ENCODE measurements at places on chromosomes 12 and 14. TPM values are rescaled to one million over a fixed set of nuclear protein-coding genes. Genes with fewer than 3 reads are reported as not detected.

GRCh38 chr12:120376934-120377572 lies 8.1 kb upstream of the MSI1 start:
- ATAC-seq = no peak

DNA sequence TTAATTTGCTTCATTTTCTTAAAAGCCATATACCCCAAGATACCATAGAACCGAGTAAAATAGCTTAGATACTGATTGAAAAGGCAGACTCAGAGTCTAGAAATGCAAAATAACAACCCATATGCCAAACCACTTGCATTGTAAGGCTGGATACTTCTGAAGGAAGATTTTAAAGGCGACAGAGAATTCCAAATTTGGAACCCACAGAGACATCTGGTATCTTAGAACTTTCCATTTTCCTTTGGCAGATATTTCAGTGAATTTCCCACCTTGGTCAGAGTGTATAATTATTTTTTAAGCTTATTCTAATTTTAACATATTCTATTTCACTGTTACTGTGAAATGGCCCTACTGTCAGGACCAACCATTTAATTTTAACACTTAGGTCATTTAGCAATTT lies 186.4 kb upstream of the E2F7 start:
- ATAC-seq = no peak

DNA sequence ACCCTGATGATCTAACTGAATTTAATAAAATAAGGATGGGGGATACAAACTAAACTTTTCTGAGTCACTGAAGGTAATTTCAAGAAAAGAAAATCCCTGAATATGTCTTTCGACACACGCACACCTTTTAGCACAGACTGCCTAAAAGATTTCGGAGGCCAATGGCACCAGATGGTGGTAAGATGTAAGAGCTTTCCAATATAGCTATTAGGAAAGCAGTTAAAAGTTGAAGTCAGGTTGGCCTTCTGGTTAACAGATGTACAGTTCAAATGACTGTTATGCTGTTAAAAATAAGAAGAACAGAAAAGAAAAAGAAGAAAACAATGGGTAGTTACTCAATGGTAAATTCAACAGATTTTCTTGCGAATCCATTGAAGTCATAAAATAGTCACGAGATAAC lies 80.7 kb upstream of the KRR1 start:
- ATAC-seq = no peak

DNA sequence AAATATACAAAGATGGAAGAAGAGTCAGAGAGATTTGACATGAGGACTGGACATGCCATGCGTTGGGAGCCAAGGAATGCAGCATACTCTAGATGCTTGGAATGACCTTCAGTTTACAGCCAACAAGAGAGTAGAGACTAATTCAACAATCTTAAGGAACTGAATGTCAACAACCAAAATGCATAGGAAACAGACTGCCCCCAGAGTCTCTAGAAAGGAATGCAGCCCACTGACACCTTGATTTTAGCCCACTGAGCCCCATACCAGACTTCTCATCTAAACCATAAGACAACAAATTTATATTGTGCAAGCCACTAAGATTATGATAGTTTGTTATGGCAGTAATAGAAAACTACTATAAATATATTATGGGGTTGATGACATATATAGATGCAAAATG lies 611.2 kb downstream of the RPS29 start:
- ATAC-seq = no peak

GRCh38 chr14:101590062-101590461 lies 28.8 kb downstream of the DIO3 start:
- no peak for ATAC-seq

GRCh38 chr12:6952863-6953441 lies 1.8 kb downstream of the PTPN6 start:
- no peak for ATAC-seq

DNA sequence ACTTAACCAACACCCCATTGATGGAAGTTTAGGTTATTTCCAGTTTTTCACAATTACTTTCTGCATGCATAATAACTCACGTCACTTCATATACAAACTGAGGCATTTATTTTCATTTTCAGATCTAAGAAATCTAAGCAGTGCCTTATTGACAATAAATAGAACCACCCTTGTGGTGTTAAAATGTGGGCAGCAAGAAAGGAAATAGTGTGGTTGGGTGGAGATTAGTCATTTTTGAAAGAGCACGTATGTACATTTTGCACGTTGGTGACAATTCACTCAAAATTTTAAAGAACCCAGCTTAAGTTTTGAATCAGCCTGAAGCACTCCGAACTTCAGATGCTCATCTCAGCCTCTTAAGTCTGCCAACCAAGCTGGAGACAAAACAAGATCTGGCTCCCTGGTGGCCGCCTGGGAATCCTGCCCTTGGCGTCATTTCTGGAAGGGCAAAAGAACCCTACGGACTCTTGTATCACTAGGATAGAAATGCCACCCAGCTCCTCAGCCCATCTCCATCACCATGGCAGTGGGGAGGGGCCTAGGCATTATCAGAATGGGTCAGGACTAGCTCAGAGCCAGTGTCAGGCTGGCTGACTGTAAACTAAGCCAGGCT lies 89.5 kb upstream of the BCL2L14 start:
- ATAC-seq = no peak

DNA sequence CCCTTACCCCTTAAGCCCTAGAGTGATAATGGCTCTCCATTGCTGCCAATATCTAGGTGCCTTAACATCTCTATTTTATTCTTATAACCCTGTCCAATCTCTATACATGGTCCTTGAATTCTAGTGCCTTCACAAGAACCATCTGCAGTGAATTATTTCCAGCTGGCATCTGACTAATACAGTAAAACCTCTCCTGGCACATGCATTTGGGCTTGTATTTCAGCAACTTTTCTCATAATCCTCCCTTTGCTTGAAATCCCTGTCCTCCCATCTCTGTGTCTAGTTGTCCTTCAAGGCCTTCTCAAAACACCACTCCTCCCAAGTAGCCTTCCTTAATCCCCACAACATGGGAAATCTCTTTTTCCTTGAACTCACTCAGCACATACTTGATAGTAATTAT lies 14.2 kb upstream of the HMGA2 start:
- no peak for ATAC-seq

- no peak for ATAC-seq
These were observed 636 bp upstream of the ARL6IP4 start for GRCh38 chr12:122979908-122980182.

- no peak for ATAC-seq
These were observed 1.2 kb downstream of the EDDM3B start for GRCh38 chr14:20769421-20769820.

The BCDIN3D gene
- 2.6 TPM for total RNA-seq

The PDE3A gene
- total RNA-seq = 104 TPM

The COX8C gene
- not detected for total RNA-seq

The PYGL gene
- total RNA-seq = 31.0 TPM

The CPNE8 gene
- total RNA-seq = 15.5 TPM

The SOS2 gene
- 50.9 TPM for total RNA-seq
